Stimulated activated CD4-positive, alpha-beta T cell treated with anti-CD3 and anti-CD28 coated beads, Interleukin-2, amount 100 ng/mL, for 24 hours (primary cell): ENCODE measurements at places on chromosomes 16 and 17.

GRCh38 chr16:11619327-11619851 is 32.7 kb upstream of the LITAF start:
- no peak for DNase-seq

DNA sequence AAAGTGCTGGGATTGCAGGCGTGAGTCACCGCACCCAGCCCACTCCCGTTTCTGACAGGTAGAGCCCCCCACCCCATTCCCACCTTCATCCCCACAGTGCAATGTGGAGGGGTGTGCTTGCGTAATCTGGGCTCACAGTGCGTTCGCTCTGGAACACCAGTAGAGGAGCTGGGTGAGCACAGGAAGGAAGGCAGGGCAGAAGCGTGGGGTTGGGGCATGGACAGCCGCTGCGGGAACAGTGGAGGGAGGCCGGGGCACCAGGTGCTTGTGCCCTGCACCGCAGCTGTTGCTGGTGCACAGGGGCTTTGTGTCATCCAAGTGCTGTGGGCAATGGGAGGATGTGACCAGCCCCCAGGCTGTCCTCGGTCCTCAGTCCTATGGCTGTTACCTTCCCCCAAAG is 24.7 kb downstream of the KDM8 start:
- no peak for DNase-seq

- DNase-seq, result no peak
Observed at GRCh38 chr16:64830653-64831052, 291.2 kb downstream of the CDH11 start.

GRCh38 chr17:32629563-32630190 is 142.9 kb downstream of the CDK5R1 start:
- no peak for DNase-seq

GRCh38 chr16:85541980-85542900 is 70.9 kb upstream of the GSE1 start:
- no peak for DNase-seq

DNA sequence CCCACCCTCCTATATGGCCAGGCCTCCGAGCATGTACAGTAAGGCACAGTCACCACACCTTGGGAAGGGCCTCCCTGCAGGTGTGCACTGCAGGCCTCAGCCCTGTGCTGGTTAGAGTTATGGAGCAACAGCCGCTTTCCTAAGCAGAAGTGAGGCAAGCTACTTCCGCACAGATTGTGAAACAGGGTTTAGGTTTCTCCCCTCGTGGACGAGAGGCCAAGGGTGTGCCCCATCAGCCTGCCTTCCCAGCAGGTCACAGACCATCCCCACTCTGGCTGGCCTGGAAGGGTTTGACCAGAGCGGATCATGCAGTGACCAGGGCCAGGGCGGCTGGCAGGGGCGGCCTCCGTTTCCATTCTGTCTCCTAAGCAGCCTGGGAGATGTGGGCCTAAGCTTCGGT is 4.7 kb downstream of the MSRB1 start:
- no peak for DNase-seq

DNA sequence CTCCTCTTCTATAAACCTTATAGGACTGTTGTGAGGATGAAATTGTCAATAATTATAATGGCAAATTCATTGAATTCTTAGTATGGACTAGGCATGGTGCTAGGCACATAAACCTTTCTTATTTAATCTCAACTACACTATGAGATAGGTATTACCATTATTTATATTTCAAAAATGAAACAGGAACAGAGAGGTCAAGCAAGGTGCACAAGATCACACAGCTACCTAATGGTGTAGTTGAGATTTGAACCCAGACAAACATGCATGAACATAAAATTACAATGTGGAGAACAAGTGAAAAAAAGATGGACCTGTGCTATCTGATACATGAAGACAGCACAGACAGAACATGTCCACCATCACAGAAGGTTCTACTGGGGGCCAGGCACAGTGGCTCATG is 156.7 kb downstream of the AXIN2 start:
- DNase-seq, result no peak

GRCh38 chr17:360092-360750 is 7.6 kb upstream of the RPH3AL start:
- DNase-seq, result no peak

DNA sequence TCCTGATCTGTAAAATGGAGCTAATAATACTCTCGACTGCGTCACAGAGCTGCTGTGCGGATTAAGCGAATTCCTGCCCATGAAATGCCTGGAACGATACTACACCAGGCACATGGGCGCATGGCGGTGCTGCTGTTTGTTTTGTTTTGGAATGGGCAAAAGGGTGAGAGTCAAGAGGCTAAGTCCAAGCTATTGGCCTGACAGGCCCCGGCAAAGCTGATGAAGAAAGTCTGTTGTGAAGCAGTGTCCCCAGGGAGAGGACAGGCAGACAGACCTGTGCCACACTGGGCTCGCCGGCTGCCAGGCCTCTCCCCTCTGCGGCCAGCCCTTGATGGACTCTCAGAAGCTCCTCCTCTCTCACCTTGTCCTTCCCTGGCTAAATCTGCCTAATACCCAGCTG is 31.3 kb upstream of the RASD1 start:
- DNase-seq, result no peak

DNA sequence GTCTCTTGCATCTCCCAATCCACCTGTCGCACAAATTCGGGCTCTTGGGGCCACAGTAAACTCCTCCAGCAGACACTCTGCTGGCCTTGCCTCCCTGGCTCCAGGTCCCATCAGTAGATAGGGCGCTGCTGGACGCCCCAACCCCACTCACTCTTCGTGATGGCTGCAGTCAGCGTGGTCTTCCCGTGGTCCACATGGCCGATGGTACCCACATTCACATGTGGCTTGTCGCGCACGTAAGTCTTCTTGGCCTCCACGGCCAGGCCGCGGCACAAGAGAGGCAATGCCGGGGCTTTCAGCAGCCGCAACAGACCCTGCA is 428 bp downstream of the TUFM start:
- DNase-seq, result no peak

- no peak for DNase-seq
Observed at GRCh38 chr16:30027588-30028437, 3.3 kb downstream of the TLCD3B start.

DNA sequence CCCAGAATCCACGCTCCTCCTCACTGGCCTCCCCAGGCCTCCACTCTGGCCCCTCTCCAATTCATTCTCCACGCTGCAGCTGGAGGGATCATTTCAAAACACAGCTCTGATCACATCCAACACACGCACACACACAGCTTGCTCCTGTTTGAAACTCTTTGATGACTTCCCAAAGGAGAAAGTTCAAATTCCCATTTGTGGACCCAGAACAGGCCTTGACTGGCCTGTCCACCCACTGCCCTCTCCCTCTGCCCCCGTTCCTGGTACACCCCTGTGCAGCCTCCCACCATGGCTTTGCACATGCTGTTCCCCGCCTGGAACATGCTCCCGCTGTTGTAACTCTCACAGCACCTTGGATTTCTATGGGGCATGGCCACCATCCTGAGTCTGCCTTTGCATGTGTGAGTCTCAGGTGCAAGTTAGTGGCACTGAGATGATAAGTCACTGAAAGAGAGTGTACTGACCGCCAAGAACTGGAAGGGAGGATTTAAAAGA is 100.0 kb downstream of the GSG1L start:
- no peak for DNase-seq
